T-helper 2 cell (primary cell): ENCODE measurements at places on chromosomes 7 and 10.

DNA sequence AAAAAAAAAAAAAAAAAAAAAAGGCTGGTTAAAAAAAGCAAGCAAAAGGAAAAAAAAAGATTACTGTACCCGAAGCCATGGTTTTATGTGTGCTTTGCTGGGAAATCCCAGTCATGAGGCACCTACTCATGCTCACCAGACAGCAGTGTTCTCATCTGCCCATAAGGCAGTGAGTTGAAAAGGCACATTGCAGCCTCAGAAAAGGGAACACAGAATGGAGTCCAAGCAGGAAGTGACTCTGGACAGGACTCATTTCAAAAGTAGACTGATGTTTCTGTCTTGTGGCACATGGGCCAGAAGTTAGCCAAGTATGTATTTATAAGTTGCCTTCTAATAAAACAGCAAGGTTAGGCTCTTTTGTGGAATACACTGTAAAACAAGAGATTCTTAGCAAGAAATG is 40.2 kb downstream of the PDSS1 start:
- no peak for DNase-seq

GRCh38 chr10:68668972-68669371 is 52.1 kb upstream of the CCAR1 start:
- no peak for DNase-seq

GRCh38 chr7:127632276-127632910 is 14.5 kb upstream of the PAX4 start:
- DNase-seq: no peak

DNA sequence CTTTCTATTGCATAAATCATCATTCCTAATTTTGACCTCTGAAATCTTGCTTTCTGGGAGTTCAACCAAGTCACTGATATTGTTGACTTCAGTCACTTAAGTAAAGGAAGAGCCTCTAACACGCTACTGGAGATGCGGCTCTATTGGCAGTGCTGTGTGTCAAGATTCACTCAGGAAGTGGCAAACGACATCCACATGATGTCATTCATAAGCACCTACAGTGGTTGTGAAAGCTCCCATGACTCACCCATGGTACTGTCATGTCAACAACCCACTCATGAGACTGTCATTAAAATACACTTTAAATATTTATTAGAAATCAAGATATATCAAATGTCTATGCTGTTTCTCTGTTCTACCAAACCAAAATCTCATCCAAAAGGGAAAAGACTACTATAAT is 52.5 kb upstream of the LHFPL3 start:
- no peak for DNase-seq

DNA sequence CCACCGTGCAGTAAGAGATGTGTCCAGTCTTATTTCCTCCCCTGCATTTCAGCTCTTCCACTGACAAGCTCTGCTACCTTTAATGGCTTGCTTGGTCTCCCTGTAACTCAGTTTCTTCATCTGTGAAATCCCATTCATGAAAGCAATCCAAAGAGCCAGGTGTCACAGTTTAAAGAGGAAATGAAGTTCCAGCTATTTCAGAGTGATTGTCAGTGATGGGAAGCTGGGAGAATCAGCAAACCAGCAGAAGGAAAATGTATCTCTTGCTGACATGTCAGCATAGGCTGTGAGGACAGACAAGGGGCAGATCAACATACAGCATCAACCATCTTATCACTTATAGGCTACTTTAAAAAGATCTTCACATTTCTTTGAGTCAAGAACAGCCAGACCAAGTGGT is 445.3 kb downstream of the ADRA2A start:
- DNase-seq: no peak

DNA sequence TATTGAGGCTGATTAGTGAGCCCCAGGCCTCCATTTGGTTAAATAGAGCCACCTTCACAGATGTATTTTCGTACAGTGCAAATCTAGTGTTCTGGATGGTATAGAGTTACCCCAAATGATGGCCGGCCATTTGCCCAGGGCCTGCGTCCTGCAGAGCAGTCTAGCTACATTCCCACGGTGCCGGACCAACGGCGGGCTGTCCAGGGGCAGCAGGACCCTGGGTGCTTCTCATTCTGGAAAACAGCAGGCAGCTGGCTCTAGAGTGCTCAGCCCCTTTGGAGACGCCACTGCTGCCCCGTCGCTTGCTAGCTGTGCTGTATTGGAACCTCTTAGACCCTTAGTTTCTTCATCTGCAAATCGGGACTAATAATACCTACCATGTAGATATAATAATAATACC is 149.1 kb downstream of the RGS10 start:
- no peak for DNase-seq

GRCh38 chr7:139914306-139915267 is 85.5 kb downstream of the TBXAS1 start:
- DNase-seq: no peak

- DNase-seq: no peak
These were observed 64.7 kb downstream of the SLIT1 start for GRCh38 chr10:97121041-97121440.

- DNase-seq: no peak
These were observed 173.6 kb downstream of the RPS24 start for GRCh38 chr10:78207216-78207615.

- DNase-seq: no peak
These were observed 1.9 kb upstream of the TMEM106B start for GRCh38 chr7:12209221-12209620.

DNA sequence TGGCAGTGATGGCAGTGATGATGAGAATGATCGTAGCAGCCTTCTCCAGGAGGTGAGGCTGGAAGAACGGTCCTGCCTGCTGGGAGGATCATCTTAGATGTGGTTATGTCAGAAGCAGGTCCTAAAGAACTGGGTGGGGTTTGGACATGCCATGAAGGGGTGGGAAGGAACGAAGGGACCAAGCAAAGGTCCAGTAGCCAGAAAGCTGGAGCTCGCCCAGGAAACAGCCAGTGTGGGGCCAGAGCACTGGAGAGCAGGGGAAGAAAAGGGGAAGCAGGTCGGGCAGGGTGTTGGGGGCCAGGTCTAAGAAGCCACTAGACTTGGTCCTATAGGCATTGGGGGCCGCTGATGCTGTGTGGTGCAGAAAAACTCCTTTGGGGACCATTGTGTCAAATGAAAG is 127.4 kb downstream of the RGS10 start:
- DNase-seq: no peak

GRCh38 chr7:52501696-52502095 is 533.7 kb upstream of the POM121L12 start:
- DNase-seq: no peak

GRCh38 chr10:88835910-88836221 is 15.8 kb downstream of the ANKRD22 start:
- DNase-seq: no peak

DNA sequence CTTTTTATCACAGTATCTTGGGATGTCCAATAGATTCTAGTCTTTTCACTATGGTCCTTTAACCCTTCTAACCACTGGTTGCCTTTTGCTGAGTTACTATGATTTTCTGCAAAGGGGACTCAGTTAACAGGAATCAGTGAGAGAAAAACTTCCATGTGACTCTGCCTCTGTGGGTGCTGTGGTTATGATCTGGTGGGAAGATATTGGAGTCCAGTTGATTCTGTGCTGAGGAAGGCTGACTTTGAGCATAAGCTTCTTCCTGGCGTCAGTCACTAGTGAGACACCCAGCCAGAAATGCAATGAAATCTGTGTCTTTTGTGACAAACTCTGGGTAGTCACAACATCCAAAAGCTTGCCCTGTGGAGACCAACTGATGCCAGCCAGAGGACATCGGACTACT is 648.0 kb downstream of the SUGCT start:
- no peak for DNase-seq

GRCh38 chr10:95242581-95243317 is 48.1 kb downstream of the PDLIM1 start:
- no peak for DNase-seq

DNA sequence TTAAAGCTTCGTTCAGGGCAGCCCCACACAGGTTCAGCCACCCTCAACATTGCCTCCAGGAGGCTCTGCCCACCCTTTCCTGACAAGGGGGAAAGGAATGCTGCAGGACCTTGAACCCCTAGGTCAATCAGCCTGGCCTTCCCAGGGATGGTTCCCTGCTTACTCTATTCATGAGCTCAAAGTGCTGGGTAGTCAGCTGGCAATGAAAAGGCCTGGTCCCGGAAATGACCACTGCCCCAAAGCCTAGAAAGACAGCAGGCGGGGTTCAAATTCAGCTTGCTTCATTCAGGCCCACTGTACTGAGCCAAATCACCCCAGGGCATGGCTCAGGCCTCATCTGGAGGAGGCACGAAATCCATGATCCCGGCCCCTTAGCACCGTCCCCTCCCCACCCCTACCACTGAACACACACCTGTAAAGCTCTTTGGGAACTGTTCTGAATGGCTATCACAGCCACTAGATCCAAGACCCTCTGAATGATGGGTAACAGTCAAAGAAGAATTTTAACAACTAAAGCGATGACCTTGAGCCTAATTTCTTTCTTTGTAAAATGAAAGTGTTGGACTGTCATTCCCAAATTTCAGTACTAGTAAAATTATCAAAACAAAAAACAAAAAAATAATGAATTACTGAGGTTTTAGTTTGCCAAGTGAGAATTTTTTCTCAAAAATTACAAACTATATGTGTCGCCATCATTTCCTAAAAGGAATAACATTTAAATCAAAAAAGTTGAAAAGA is 1.0 kb downstream of the URGCP start:
- DNase-seq: no peak

- no peak for DNase-seq
These were observed 325.6 kb upstream of the MAGI2 start for GRCh38 chr7:79778786-79779770.

GRCh38 chr7:131900785-131901287 is 344.4 kb upstream of the PODXL start:
- no peak for DNase-seq

GRCh38 chr10:101538446-101538845 is 49.6 kb downstream of the POLL start:
- no peak for DNase-seq

GRCh38 chr10:92742331-92743228 is 52.8 kb downstream of the HHEX start:
- DNase-seq: no peak

DNA sequence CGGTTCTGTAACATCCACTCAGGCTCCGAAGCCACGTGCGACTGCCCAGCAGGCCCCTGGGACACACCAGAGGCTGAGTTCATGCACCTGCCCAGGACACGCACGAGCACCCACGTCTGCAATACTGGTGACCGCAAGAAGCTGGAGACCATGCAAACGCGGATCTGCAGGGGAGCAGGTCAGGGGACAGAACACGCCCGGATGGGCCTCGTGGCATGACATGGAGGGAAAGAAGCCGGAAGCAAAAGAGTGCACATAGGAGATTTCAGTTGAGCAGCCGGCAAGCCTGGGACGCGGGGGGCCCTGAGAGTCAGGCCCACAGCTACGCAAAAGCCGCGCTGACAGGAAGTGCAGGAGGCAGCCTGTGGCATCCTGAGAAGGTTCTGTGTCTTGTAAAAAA is 73.7 kb downstream of the FOXL3 start:
- DNase-seq: no peak

DNA sequence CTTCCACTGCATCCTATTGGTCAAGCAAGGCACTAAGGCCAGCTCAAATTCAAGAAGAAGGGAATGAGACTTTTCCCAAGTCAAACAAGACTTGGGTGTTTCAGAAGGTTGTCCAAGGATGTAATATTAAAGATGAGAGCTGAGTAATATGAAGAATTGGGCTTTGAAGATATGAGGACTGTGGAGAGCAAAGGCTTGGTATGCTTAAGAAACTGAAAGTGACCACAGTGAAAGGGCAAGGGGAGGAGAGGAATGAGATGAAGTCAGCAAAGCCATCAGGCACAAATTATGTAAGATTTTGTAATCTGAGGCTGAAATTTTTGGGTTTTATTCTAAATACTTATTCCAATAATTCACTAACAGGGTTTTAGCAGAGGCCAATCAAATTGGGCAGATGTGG is 38.6 kb upstream of the NPY start:
- no peak for DNase-seq

- DNase-seq: no peak
These were observed 12.7 kb downstream of the CUL1 start for GRCh38 chr7:148711191-148712102.

GRCh38 chr7:131557652-131558385 is 1.4 kb upstream of the PODXL start:
- no peak for DNase-seq

GRCh38 chr7:75537731-75538130 is 45.6 kb downstream of the SPDYE5 start:
- no peak for DNase-seq

GRCh38 chr10:104510644-104511043 is 130.4 kb upstream of the SORCS3 start:
- DNase-seq: no peak

- DNase-seq: no peak
These were observed 28.3 kb downstream of the TAF3 start for GRCh38 chr10:7846591-7846990.

- DNase-seq: no peak
These were observed 25.7 kb upstream of the FAM107B start for GRCh38 chr10:14800397-14800796.

DNA sequence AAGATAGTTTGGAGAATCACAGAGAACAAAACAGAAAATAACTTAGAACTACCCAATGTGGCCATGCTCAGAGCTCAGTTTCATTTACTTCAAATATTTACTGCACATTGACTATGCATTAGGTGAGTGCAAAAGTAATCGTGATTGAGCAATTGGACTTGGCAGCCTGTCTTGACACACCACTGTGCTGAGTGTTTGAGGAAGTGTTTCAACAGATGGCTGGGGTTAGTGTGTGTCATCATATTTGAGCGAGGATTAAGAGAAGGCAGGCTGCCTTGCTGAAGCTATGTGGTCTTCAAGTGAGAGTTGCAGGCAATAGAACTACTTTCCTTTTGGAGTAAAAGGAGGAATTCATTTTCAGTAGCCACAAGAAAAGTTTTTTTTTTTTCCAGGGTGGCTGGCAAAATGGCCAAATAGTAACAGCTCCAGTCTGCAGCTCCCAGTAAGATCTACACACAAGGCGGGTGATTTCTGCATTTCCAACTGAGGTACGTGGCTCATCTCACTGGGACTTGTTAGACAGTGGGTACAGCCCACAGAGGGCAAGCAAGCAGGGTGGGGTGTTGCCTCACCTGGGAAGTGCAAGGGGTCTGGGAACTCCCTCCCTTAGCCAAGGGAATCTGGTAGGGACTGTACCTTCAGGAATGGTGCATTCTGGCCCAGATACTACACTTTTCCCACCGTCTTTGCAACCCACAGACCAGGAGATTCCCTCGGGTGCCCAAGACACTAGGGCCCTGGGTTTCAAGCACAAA is 37.6 kb downstream of the AKR1C4 start:
- no peak for DNase-seq

DNA sequence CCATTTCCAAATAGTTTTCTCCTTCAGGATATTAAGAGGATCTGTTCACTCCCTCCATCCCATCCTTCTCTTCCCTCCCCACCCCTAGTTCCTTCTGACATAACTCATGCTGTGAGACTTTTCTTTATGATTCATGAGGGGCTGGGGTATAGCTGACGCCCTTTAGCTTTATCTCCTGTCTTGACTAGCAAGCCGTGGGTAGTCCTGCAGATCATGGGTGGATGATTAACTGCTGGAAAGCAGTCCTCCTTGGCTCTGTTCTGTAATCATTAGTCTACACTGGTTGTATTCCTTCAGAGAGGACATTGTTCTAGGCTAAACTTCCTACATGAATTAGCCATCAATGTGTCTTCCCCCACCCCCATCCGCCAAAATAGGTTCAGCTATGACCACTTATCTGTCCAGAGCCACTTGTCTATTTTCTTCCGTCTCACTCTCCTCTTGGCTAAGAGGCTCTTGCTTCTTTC is 135.4 kb downstream of the LRRC4 start:
- DNase-seq: no peak
